ENCODE measurements at places on chromosomes 2 and 18.

DNA sequence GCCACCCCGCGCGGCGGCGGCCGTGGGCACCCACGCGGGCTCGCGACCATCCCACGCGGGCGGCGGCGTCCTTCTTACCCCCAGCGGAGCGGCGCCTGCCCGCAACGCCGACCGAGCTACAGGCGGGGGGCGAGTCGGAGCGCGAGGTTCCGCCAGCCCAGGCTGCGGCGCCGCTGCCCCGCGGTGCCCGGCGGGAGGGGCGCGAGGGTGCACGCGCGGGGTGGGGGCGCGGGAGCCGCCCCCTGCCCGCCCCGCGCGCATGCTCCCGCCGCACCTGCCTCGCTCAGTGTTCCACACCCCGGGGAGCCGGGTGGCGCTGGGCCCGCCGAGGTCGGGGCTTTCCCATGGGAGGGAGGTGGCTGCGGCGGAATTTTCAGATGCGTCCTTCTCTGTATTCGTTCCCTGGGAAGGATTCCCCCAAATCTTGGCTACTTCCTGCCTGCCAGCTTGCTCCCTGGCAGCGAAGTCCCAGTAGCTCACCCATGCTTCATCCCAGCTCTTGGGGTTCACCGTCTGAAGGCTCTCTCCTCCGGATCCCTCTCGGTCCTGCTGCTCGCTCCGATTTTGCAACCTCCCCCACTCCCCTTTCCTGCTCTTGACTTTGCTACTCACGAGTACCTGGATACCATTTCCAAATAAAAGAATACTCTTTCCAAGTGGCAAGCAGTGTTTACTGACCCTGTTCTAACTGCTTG, at the start of gene L3MBTL4:
Gene L3MBTL4 (minus strand): TSS at position 189 of the 695 bp plus-strand sequence. CDS start 103,286 bp downstream, outside the sequence.
- DNase-seq: no peak

DNA sequence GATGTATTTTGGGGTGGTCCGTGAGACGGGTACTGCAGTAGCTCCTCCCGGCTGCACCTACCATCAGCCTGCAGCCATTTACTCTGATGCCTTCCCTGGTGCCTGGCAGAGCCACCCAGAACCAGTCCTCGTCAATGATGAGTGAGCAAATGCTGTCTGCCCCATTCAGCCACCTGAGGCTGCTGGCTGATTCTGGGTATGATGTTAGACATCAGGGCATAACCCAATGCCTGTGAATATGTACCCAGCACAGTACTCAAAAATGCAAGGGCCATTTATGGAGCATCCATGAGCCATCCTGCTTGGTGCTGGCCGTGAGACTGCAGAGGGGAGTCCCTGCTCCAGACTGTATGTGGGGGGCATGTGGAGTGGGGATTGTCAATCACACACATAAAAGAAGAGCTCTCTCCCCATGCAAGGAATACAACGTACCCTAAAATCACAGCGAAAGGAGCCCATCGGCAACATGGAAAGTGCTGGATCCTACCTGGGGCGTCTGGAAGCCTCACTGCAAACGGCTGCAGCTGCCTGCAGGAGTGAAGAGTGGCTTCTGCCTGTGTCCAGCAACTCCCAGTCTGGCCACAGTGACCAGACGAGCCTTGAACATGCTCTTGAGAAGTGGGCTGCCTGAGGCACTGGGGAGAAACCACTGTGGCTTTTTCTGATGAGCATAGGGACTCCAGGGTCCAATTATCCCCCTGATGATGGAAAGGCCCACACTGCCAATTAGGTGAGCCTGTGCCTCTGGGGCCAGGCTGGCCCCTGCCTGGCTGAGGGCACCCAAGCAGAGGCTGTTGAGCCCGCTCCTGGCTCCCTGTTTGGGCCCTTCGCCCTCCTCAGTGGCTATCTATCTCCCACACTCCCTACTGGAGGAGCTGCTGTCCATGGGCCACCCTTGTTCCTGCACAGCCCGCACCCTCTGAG, 2.4 kb upstream of the OR6B2 start:
- DNase-seq: no peak

DNA sequence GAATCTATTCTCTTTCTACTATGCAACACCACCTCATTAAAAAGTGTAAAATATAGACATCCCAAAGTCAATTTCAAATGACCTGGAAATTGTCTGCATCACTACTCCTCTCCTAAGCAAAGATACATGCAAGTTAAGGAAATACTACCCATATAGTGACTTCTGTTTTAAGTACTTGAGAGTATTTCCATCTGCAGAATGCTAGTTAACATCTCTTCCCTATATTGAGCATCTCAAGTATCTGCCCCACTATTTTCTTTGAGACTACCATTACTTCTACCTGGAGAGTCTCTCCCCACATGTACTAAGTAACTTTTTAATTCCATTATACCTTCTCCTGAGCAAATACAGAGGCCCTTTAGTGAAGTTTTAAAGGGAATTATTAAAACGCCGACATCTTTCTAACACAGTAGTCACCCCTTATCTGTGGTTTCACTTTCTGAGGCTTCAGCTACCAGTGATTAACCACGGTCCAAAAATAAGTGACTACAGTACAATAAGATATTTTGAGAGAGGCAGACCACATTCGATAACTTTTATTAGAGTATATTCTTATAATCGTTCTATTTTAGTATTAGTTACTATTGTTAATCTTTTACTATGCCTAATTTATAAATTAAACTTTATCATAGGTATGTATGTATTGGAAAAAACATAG, 21.8 kb downstream of the CWC22 start:
- DNase-seq: no peak

- DNase-seq: no peak
Observed at GRCh38 chr2:62452701-62453454, 53.1 kb downstream of the TMEM17 start.

GRCh38 chr2:220653776-220654175, 918.3 kb downstream of the EPHA4 start:
- DNase-seq: no peak

GRCh38 chr2:189933041-189933440, 129.5 kb downstream of the MSTN start:
- no peak for DNase-seq

DNA sequence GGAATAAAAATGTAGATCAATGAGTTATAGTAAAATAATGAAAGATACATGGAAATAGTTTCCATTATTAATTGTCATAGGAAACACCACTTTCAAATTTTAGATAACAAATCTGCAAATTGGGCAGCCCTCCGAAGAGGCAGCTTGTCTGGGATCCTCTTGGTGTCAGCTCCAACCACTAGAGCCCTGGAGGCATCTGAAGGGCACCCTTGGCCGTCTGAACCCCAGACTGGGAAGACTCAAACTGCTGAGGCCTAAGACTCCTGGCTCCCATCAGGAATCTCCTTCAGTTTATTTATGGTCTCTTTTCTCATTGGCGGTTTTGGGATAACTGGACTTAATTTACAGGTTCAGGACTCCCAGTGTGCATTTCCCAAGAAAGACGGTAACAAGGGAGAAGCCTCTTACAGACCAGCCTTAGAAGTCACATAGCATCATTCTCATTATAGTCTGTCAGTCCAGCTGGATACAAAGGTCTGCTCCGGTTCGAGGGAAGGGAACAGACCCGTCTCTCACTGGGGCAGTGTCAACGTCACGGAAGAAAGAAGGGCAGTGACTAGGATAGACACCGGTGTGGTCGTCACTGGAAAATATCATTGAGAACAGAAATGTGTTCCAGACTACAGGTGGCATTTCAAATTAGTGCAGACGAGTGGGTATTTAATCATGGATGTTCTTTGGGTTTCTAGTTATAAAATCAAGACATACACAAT, 390.7 kb upstream of the NETO1 start:
- no peak for DNase-seq

GRCh38 chr18:78912844-78913243, 66.8 kb upstream of the SALL3 start:
- DNase-seq: no peak

GRCh38 chr18:23422751-23423418, 30.2 kb upstream of the RIOK3 start:
- peak; percentile 34 for DNase-seq

GRCh38 chr2:1660656-1661640, 83.4 kb downstream of the PXDN start:
- DNase-seq: no peak

GRCh38 chr18:78673516-78674321, 305.9 kb upstream of the SALL3 start:
- DNase-seq: no peak

DNA sequence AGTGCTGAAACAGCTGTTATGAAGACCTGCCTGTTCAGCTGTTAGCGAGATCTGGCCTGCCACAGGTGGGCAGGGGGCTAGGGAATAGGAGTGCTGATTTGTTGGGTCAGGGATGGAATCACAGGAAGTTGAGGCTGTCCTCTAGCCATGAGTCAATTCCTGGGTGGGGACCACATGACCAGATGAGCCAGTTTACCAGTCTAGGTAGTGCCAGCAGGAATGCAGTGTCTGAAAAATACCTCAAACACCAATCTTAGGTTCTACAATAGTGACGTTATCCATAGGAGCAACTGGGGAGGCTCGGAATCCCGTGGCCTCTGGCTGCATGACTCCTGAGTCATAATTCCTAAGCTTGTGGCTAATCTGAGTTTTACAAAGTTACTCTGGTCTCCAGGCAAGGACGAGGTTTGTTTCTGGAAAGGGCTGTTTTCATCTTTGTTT, 44.9 kb downstream of the DYSF start:
- no peak for DNase-seq

DNA sequence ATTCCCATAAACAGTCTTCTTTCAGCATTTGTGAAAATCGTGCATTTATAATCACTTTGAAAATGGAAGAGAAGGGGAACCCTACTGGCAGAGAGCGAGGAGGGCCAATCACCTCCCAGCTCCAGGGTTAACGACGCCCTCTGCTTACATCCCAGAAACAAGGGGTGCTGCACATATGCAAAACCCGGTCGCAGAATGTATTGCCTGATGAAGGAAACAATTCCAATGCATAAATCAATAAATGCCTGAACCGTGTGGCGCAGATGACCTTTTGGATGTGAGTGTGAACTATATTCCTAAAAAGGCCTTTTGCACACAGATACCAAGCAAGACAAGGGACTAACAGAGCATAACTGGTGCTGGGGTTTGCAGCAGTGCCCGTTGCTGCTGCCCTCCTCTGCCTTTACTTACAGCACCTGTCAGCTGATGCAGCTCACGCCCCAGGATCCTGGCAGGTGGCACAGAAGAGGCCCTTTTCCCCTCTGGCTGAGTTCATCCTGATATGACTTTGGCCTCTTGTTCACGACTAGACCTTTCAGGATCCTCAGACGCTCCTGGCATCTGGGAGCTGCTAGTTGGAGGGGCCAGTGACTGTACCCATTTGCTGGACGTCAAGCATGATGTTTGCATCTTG, 67.8 kb downstream of the MYT1L start:
- DNase-seq: no peak

DNA sequence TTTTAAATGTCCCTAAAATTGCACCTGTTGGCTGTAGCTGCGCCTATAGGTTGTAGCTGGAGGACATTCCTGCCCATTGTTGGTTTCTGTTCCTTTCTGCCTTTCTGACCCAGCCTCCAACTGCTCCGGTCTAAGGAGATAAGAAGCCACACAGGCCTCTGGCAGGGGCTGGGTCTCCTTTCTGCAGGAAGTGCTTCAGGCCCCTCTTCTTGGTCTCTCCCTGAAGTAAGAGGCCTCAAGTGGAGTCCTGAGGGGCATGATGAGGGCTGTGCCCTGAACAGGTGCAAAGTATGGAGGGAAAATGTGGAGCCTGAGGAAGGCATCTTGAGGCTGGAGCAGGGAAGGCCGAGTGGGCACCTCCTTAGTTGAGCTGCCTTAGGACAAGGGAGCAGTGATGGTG, 10.4 kb upstream of the SFTPB start:
- no peak for DNase-seq

- DNase-seq: no peak
Observed at GRCh38 chr18:39870591-39870990, 2084.4 kb upstream of the PIK3C3 start.

GRCh38 chr2:228048838-228049490, 132.5 kb downstream of the SPHKAP start:
- peak; percentile 57 for DNase-seq

GRCh38 chr2:172931256-172931894, 144.3 kb upstream of the MAP3K20 start:
- DNase-seq: peak; percentile 17

All from NCI-H446 (cell line).